HL-60 (cell line): ENCODE measurements at places on chromosomes 1 and 21.
A peak's percentile ranks its signal among the peaks of the same experiment; 100 is the strongest.

DNA sequence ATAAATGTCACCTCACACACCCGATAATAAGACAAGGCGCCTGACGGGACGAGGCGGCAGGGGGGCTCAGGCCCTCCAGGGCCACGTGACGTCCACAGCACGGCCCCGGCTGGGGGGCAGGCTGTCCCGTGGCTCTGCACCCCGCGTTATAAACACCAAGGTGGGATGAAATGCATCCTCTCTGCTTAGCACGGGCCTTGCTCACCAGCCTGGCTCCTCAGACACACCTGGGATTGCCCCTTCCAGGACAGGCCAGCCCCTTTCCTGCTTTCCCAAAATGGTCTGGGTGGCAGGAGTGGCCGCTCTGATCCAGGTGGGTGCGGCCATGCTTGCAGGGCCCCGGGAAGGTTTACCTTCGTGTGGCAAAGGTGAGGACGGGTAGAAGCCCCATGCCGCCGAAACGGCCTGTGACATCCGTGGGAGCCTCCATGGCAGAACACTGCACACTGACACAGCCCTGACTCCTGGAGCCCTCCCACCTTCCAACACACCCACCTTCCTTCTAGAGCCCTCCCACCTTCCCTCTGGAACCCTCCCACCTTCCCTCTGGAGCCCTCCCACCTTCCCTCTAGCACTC, 35.9 kb downstream of the SLC19A1 start:
- DNase-seq = no peak

DNA sequence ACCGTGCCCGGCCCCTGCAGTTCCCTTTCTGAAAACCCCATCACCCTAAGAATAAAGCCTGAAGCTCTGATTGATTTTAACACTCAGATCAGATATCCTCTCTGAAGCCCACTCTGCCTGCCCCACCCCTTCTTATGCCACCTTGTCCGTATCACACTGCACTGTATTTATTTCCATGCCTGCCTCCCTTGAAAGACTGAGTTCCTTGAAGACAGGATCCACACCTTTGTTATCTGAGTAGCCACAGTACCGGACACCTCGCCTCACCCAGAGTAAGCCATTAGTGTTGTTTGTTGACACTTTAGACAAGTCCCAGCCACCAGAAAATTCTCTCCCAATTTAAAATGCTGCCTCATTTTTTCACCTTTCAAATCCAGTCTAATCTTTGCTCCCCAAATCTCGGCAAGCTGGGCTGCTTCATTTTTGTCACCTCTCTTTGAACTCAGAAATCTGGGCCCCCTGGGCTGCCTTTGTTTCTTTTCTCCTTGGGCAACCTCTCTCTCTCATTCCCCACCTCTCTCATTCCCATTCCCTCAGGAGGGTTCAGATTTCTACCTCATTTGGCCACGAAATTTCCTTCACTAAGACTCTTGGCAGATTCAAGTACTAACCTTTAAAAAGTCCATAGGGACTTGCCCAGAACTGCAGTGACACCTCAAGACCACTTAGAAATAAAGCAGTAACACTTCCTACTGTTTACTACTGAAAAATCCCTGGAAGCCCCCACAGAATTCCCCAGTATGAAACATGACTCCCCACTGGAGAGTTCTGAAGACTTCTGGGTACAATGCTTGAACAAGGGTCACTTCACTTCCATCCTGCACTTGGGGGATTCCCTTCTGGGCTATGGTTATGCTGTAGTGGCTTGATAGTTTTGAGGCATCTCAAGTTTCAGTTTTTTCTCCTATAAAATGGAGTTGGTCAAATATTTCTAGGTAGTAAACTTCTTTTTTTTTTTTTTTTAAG, 8.7 kb upstream of the PPP1R15B start:
- no peak for DNase-seq

DNA sequence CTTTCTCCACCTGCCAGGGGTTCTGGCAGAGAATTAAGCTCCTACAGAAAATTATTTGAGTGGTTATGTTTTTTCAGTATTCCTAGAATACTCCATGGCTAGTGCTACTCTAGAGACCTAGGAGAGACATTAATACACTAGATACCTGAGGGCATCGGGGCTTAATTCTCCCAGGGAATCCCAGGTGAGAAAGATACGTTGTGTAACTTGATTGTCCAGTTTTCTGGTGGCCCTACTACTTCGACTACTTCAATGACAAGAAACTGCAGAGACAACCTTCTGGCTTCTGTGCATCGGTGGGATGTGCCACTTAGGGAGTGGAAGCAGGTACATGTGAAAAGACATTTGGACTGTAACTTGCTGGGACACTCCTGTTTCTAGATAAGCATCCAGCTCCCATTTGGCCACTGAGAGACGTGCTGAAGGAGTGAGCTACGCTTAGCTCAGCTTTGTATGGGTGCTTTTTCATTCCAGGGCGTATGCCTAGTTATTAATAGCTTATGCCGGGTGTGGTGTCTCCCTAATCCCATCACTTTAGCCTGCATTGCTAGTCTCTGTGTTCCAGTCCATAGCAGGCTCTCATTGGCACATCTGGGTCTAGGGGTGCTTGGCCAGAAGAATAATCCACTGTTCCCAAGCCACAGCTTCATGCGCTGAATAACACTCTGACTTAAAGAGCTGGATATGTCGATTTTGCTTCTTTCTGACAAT, 300.7 kb downstream of the SIPA1L2 start:
- no peak for DNase-seq

- DNase-seq = no peak
These were observed 34.1 kb downstream of the BCL9 start for GRCh38 chr1:147575376-147575775.

DNA sequence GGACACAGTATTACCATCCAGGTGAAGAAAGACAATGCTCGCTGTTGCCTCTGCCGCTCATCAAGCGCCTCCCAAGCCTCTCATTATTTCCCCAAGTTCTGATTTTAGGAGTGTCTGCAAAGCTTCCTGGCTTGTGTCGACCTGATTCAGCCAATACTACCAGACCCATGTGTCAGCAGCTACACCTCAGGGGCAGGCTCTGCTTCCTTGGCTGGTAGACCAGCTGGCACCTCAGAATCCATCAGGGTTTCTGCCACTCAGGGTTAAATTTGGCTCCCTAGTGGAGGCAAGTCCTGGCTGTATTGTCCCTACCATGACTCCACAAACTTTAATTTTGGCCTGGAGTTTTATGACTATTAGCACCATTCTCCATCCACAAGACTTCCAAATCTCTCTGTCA, 35.4 kb downstream of the SUSD4 start:
- no peak for DNase-seq

DNA sequence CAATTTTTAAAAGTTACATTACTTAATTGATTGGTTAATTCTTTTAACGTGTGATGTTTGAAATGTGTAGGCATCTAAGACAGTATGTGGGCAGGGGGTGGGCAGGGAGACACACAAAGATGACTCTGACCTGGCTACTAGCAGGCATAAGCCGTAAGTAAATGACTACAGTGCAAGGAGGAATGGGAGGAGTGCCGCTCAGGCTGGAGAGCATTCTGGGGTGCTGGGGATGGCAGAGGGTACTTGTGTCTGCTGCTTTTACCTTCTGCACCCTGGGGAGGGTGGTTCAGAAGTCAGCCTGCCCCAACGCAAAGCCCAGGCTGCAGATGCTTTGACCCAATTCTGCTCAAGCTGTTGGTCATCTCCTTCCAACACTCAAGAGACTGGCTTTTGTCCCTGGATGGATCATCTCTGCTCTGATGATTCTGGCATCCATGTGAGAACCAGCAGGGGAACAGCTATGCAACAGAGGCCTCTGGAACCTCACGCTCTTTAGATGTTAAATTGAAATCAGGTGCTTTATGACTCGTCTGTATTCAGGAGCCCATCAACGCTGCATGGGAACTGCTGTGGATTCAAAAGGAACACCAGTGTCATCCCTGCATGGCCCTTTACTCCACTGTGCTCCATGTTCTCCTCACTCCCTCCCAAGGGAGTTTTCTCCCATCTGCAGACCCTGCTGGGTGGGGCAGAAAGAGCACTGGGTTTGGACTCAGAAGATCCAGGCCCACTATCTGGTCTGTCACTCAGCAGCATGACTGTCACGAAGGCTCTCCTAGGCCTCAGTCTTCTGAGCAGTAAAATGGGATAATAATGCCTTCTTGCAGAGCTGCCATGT, 78.8 kb downstream of the FAM78B start:
- DNase-seq = no peak

DNA sequence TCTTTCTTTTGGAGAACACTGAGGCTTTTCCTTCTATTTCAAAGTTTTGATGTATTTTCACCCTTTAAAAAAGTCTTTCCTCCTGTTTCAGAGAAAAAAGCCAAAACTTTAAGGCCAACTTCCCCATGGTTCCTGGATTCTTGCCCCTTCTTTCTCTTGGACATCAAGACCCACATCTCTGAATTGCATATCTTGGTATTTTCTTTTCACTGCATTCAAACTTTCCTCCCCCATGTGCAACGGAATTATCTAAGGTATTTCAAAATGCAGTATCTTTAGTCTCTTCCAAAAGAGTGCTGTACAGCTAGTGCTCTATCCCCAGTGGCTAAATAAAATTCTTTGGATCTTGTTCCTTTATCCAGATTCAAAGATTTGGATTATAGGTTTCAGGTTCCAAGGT, 81.1 kb upstream of the TSPAN2 start:
- DNase-seq = no peak

DNA sequence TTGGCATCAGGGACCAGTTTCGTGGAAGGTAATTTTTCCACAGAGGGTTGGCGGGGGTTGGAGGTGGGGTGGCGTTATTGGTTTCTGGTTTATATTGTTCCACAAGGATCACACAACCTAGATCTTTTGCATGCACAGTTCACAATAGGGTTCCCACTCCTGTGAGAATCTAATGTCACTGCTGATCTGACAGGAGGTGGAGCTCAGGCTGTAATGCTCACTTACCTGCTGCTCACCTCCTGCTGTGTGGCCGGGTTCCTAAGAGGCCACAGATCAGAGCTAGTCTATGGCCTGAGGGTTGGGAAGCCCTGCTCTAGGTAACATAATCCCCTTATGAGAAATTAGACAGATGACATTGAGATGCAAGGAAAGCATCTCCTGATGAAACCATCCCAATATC, 12.6 kb downstream of the GBP5 start:
- no peak for DNase-seq

- DNase-seq = peak; percentile 45
These were observed 6.5 kb upstream of the FGGY start for GRCh38 chr1:59290193-59290949.

DNA sequence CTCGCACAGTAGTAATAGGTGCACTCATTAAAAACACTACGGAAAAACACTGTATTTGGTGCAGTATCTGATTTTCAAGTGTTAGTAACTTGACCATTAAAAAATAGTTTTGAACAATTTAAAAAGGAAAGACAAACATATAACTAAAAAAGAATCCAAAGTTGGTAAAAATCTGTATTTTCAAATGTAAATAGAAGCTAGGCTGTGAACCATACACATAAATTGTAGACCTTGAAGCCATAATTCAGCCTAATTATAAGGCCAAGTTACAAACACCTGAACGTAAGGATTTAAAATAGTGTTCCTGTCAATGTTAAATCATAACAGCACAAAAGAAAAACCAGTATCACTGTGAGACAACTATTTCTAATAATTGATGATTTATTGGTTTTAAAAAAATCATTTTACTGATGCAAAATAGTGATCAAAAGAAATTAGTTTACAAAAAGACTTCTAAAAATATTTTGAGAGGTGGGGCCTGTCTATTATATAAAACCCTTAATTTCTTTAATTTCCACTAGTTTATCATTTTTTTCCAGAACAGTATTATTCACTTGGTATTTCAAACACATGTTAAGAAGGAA, 4.5 kb downstream of the IRF2BP2 start:
- peak; percentile 11 for DNase-seq
